ENCODE measurements at places on chromosomes 1 and 21.

- DNase-seq, result peak; percentile 6
These were observed 44.9 kb upstream of the CYP2J2 start for GRCh38 chr1:59971464-59971911.

- no peak for DNase-seq
These were observed 76.1 kb upstream of the SIPA1L2 start for GRCh38 chr1:232705815-232706575.

DNA sequence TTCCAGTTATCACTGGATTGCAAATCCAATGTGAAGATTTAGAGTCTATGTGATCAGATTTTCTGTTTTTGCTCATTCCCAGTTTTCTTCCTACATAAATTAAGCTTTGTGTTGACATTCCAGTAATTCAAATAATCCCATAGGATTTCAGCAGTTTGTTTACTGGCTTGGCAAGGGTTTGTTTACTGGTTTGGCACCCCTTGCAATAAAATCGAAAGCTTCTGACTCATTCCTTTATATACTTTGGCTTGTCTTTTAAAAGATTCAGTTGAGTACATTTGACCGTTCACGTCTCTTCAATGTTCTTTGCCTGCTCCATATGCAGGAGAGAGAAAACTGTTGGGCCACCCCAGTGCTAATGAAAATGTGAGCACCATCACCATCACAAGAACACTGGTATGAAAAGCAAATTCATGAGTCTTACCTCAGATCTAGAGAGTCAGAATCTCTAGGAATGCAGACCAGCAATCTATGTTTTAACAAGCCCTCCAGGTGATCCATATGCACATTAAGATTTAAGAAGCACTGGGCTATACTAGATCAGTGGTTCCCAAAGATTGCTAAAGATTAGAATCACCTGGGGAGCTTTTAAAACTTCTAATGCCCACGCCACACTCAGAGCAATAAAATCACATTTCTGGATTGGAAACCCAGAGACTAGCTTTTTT is 32.8 kb downstream of the ZC3H11B start:
- DNase-seq, result no peak

DNA sequence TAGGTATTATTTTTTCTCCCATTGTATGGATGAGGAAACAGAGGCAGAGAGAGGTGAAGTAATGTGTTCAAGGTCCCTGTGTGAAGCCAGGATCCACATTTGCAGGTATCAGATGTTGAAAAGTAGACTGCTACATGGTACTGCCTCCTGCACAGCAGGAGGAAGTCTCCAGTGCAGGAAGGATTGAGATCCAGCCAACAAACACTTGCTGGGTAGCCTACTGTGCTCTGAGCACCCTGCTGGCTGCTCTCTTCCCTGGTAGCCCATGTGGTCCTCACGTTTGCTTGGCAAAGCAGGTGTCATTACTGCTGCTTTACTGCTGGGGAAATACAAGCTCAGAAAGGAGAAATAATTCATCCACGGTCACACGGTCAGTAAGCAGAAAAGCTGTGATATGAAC is 21.3 kb upstream of the GRIK3 start:
- no peak for DNase-seq

GRCh38 chr1:235515844-235516512 is 11.7 kb upstream of the B3GALNT2 start:
- no peak for DNase-seq

- DNase-seq, result no peak
These were observed 10.7 kb downstream of the MACF1 start for GRCh38 chr1:39214998-39215873.

GRCh38 chr1:23601968-23602876 is 42.9 kb upstream of the ID3 start:
- no peak for DNase-seq

- DNase-seq, result no peak
These were observed 96.3 kb downstream of the BCAR3 start for GRCh38 chr1:93585059-93585966.

GRCh38 chr1:35564037-35564883 is 6.7 kb downstream of the NCDN start:
- peak; percentile 64 for DNase-seq

DNA sequence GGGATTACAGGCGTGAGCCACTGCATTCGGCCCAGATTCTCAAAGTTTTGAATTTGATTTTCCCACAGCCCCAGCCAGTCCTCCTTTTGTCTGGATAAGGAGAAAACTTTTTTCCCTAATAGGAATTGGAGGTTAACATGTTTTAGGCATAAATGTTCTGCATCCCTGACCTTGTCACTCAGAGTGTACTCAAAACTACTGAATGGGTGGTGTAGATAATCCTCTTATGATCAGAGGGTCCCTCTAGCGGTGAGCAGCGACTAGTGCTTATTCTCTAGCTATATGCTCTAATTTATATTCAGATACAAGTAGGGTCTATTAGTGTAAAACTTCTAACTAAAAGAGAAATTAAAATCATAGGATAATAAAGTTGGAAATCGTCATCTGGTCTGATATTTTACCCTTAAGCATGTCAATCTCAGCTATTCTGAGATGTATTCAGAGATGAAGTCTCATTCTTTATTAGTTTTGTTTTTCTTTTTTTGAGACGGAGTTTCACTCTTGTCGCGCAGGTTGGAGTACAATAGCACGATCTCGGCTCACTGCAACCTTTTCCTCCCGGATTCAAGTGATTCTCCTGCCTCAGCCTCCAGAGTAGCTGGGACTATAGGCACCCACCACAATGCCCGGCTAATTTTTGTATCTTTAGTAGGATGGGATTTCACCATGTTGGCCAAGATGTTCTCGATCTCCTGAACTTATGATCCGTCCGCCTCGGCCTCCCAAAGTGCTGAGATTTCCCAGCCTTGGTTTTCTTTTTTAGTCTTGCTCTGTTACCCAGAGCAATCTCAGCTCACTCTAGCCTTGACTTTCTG is 2.7 kb upstream of the PSMD4 start:
- peak; percentile 19 for DNase-seq

DNA sequence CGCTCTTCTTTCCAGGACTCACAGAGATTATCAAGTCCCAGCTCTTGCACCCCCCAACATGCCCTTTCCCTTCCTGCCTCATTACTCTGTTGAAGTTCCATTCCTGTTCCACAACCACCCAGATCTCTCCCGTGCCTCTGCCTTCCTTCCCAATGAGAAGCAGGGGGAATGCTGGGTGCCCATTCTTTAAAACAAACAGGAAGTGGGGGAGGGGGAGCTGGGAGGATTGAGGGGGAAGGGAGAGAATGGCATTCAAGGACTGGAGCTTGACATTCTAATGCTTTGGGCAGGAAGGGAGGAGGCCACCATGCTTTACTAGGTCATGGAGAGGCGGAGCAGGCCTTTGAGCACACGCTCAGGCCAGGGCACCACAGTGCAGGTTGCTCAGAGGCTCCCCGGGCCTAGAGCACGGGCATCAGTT is 150.3 kb upstream of the IRF2BP2 start:
- no peak for DNase-seq

DNA sequence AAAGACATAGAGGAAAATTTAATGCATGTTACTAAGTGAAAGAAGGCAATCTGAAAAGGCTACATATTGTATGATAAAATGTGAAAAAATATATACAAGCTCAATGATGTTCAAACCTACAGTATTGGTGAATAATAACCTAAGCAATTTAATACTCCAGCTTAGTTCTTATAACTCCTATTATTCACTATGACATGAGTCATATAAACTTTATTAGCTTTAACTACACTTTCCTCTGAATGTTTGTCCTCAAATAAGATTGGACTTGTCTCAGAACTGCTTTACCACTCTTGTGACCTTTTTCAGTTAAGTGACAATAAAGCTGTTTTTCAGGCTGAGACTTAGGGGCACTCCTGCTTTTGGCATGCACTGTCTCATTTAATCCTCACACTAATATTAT is 50.9 kb downstream of the CNST start:
- DNase-seq, result no peak

DNA sequence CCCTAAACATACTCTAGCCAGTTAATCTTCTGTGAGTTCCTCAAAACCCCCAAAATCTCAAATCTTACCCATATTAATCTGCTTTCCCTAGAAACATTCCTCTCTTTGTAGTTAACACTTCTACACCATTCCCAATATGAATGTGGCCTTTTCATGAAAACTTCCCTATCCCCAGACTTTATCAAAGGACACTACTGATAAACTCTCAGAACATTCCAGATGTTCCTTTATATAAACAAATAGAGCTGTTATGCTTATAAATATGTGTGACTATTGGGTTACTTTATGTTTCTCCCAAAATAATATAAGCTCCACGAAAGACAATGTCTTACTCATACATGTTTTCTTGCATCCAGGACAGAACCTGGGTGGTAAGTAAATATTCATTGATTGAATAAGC is 205.4 kb upstream of the NFIA start:
- no peak for DNase-seq

GRCh38 chr21:33237486-33237885 is 7.7 kb downstream of the IFNAR2 start:
- DNase-seq, result no peak

DNA sequence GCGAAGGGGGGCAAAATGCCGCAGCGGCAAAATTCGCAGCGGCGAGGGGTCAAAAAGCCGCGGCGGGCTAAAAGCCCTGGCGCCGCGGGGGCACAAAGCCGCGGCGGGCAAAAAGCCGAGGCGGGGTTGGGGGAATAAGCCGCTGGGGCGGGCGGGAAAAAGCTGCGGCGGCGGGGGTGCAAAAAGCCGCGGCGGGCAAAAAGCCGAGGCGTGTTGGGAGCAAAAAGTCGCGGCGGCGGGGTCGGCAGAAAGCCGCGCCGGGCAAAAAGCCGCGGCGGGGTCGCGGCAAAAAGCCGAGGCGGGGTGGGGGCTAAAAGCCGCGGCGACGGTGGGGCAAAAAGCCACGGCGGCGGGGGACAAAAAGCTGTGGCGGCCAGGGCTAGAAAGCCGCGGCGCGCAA is 3902.5 kb downstream of the SRGAP2C start:
- no peak for DNase-seq
